COR-L47 (cell line): ENCODE measurements at places on chromosomes 4 and X.

GRCh38 chr4:82201303-82201702 is 172.5 kb downstream of the HNRNPD start:
- DNase-seq = peak; percentile 80

DNA sequence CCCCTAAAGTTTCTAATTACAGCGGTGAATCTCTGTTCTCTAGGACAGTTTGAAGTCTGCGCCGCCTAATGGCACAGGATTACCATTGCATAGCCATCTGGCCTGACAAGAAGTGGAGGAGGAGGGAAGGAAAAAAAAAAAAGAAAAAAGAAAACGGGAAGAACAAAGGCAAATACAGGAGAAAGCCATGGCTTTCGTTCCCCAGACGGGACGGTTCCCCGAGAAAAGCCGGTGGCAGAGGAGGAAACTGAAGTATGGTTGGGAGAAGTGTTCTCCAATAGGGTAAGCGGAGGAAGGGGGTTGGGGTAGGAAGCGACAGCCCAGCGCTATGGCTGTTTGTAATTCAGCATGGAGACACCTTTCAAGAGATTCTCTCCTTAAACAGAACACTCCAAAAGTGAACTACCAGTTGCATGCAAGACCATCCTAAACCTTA is 80.8 kb downstream of the HMGN5 start:
- DNase-seq = no peak

- DNase-seq = peak; percentile 48
Observed at GRCh38 chrX:72572248-72573157, at the start of gene HDAC8. Gene HDAC8 (minus strand): TSS chrX:72572843. CDS start chrX:72572761, 82 bp downstream.

GRCh38 chr4:81756973-81757372 is 285.3 kb upstream of the RASGEF1B start:
- no peak for DNase-seq

GRCh38 chr4:141338238-141338637 is 117.5 kb downstream of the ZNF330 start:
- no peak for DNase-seq

DNA sequence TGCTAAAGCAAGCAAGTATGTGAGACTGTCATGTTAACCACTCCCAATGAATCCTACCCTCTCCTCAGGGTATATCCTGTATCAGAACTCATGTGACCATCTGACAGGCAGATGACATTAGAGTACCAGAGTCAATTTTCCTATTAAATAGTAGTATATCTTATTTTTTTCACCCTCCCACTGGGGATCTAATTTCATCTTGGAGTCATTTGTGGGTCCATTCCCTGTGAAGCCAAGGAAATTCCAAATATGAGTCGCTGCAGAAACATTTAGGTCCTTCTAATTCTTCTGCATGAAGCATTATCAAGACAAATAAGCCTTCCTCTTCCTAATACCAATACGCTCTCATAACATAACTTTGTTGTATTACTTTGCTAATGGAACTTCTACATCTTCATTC is 52.2 kb upstream of the BLTP1 start:
- DNase-seq = no peak

DNA sequence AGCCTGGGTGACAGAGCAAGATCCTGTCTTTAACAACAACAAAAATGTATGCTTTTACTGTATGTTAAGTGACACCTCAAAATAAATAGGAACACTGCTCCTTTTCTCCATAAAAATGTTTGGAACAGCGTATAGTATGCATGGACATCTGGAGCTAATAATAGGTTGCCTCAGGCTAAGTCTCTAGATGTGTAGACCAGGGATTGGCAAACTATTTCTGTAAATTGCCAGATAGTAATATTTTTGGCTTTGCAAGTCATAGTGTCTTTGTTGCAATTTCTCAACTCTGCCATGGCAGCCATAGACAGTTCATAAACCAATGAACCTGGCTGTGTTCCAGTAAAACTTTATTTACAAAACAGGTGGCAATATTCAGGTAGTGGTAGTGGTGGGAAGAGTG is 76.6 kb upstream of the CBLL2 start:
- DNase-seq = no peak

DNA sequence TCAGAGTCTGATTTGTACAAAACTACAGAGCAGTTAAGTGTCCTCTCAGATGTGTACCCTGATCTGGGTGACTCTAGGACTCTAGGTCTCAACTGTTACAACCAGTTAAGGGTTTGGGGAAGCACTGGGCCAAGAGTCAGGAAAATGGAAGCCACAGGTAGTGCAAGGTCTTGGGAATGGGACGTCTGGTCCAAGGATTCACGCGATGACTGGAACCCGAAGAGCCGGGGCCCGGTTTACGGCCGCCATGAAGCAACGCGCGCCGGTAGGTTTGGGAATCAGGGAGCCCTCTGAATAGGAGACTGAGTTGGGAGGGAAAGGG is 321 bp upstream of the HPRT1 start:
- DNase-seq = no peak

DNA sequence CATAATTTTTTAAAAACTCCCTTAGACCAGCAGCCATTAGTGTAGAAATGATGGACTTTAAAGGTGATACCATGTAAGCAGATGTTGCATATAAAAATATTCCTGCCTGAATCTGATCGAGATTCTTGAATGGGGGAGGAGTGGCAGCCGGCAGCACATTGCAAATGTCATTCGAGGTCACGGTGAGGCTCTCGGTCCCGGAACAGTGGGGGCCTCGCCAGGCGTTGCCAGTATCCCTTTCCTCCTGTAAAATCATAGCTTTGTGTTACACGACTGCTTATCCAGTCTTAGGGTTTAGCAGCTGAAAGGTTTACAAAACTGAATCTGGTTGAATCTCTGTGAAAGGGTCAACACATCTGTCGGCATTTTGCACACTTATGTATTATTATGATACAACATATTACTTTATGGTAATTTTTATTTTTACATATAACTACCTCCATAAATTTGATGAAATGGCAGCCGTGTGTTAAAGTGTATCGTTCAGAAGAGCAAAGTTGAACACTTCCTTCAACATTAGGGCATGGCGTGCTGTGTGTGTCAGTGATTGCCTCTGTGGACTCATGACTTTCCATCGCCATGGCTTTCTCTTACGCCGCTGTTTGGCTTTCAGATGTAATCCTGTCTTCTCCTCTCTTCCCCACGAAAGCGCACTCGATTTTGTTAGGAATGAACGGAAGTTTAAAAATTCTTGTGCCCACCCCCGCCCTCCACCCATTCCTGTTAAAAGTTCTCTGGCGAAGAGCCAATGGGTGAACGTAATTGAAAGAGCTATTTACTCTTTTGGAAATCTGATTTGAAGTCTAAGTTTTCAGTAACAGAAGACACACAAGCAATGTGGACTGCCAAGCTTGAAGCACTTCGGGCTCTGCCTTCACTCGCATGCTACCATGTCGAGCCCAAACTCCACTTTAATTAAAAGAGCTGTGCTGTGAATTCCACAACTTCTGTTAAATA is 114.8 kb downstream of the STOX2 start:
- DNase-seq = no peak

- no peak for DNase-seq
Observed at GRCh38 chrX:9860826-9861225, 74.6 kb downstream of the SHROOM2 start.
